Fibroblast of skin of left quadriceps (primary cell): ENCODE measurements at places on chromosomes 4 and X.

GRCh38 chr4:66911880-66912279 is 633.4 kb downstream of the CENPC start:
- DNase-seq: no peak

- DNase-seq: no peak
Observed at GRCh38 chr4:16663307-16663706, 235.1 kb downstream of the LDB2 start.

DNA sequence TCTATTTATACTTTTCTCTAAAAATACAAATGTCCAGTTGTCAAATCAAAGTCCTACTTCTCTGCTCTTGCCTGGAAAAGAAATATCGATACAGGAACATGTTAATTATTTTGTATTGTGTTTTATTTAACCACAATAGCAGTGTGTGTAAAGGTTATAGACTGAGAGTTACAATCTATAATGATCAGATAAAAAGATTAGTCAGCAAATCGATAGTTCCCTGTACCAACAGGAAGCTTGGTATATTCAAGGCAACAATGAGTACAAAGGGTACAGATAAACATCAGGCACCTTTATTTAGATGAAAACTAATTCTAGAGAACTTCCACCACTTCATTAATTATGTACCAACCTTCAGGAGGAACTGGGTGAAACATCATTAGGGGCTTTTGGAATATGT is 469.5 kb downstream of the GBA3 start:
- DNase-seq: no peak

GRCh38 chrX:80423744-80424143 is 3.5 kb downstream of the TENT5D start:
- DNase-seq: no peak

GRCh38 chr4:163932504-163932903 is 438.0 kb downstream of the TMA16 start:
- no peak for DNase-seq
